ENCODE measurements at places on chromosomes 11 and 22. TPM values are rescaled to one million over a fixed set of nuclear protein-coding genes. Genes with fewer than 3 reads are reported as not detected.

DNA sequence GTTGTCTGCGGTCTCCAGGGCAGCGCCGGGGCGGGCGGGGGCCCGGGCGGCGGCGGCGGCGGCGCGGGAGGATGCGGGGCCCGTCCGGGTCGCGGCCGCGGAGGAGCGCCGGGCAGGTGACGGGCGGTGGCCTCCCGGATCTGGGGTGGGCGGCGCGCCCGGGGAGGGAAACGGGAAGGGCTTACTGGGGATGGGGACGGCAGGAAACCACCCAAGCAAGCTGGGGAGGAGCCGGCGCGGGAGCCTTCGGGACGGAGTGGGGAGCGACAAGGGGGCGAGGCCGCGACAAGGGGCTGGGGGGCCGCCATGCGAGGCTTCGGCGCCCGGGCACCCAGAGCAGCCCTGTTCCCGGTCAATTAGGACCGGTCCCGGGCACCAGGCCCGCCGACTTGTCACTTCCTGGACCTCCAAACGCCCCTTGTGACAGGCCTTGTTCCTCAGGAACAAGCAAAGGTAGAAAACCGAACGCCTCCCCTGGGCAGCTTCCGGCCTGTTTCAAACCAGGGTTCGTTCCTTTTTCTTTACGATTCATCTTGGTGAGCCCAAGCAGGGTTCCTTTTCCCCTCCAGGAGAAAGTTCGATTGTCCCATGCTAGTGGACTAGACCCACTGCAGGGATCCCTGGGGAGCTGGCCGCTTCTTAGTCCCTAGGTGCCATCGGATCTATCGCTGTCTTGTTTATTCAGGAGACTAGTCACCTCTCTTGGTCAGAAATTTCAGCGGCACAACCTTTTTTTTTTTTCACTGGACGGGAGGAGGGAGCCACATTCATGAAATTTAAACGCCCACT, 492 bp downstream of the JHY start:
- DNase-seq, result peak; percentile 34

GRCh38 chr11:69873166-69874077, 54.2 kb upstream of the FGF3 start:
- no peak for DNase-seq

DNA sequence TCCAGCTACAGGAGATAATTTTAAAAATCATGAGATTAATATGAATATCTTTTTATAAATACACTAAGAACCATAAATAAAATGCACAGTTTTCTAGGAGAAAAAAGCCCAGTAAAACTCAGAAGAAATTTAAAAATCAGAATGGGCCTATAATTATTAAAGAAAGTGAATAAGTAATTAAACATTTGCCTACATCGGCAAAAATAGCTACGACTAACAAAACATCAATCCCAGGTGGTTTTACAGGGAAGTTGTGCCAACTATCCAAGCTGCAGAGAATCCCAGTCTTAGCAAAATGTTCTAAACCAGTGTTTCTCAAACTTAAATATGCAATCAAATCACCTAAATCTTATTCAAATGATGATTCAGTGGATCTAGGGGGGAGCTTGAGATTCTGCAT, 180.0 kb downstream of the TRIM29 start:
- no peak for DNase-seq

DNA sequence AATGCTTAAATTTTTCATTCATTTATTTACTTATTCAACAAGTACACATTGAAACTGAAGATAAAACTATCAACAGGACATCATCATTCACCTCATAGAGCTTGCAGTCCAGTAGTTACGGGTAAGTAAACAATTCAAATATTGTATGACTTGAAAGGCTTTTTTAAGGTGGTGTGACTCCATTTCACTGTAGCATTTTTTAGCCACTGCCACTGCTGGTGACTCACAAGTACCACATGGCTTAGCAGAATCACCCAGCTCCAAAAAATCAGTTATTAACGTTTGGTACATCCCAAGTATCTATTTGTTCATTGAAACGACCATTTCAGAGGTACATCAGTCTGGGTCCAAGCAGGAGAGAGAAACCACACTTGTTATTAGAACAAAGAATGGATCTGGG, 427.9 kb upstream of the DDI1 start:
- DNase-seq, result peak; percentile 68

DNA sequence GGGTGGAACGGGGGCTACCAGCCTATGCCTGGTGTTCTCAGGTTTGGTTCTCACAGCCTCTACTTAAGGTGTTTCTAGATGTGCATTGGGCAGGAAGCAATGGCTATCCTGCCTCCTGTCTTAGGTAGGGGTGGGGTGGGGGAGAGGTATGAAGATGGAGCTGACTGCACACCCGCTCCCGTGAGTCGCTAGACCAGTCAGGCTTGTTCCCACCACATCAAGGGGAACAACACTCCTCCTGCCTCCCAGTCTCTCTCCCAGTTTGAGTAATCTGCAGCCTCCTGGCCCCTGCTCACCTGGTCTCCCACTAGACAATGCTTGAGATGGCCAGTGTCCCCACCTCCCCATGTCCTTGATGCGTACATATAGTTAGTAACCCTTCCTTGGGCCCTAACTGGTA, 79.3 kb upstream of the TENM4 start:
- no peak for DNase-seq

DNA sequence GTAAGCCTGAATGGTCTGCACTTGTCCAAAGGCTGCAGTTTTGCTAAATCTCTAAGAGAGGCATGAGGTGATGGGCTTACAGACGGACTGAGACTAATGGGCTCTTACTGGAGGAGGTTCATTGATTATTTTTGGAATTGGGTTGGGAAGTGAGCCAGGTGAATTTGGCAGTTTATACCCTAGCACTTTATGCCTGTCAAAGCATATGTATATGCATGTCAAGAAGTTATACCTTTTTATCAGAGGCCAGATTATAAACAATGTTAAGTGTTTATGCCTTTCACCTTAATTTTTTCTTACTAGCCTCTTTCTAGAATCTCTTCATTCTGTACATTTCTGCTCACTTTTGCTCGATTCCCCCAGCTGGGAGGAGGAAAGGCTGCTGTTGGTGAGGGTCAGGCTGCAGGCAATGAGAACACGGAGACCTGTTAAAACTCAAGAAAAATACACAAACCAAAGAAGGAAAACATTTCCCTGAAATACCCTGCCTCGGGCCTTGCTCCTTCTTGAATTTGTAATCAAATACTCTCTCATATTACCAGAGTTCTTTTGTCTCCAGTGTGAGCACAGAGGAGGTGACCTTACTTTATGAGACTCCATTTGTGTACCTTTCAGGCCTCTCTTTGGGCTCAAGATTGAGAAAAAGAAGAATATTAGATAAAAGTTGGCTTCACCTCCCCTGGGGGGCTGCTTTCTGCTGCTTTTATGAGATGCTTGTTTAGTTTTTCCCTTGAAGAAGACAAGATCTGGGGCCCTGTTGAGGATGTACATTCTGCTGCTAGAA, 19.6 kb downstream of the NAT10 start:
- DNase-seq, result no peak

DNA sequence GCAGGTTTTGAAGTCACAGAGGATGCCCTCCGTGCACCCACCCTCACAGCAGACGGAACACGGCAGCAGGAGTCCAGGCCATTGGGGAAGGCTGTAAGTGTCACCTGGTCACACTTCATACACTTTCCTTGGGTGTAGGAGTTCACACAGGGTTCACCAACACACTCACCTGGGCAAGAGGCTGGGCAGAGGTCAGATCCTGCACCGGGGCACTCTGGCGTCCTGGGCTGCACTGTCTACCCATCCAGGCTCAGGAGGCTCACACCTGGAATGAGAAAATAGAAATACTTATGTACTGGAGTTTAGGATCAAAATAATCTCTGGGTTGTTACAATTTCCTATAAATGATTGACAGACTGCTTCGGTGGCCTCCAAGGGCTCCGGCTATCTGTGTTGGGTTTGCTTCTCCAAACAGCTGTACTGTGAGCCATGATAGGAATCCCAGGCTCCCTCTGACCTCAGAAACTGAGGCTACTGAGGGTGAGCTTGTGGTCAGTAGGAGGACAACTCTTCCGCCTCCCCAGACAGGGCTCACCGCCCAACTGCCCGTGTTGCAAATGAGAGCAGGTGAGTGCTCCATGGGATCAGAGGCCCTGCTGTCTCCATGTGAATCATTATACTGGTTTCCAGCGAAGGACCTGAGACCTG, 20.1 kb upstream of the CARS1 start:
- no peak for DNase-seq

DNA sequence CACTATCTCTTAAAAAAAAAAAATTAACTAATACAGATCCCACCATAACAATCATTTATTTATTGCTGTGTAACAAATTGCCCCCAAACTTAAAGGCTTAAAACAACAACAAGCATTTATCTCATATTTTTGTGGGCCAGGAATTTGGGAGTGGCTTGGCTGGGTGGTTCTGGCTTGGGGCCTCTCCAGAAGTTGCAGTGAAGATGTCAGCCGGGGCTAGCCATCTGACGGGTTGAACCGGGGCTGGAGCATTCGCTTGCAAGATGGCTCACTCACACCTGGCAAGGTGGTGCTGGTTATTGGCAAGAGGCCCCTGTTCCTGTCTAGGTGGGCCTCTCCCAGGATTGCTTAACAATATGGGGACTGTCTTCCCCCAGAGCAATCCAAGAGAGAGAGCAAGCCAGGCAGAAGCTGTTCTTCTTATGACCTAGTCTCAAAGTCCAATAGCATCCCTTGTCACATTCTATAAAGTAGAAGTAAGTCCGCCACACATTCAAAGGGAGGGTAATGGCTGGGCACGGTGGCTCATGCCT, 29.5 kb downstream of the ACO2 start:
- DNase-seq, result no peak

- DNase-seq, result no peak
These were observed 30.3 kb upstream of the SIK2 start for GRCh38 chr11:111571829-111572501.

- no peak for DNase-seq
These were observed 2.3 kb upstream of the ARFGAP2 start for GRCh38 chr11:47178737-47179654.

GRCh38 chr11:3223932-3224381, 5.3 kb upstream of the MRGPRG start:
- no peak for DNase-seq

DNA sequence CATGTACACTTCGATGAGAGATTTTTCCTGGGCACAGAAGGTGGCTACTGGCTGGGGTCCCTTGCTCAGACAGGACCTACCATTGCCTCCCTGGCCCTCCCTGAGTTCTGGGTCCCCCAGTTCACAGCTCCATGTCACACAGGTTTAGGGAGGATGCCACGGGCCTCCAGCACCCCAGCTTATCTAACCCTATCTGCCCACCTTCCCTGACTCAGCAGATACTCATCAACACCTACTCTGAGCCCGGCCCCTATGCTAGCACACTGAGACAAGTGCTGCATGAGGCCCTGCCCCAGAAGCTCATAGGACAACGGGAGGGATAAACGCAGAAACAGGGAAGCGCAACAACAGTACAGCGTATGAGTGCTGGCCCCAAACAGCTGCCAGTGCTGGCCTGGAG, 9.6 kb downstream of the NAGA start:
- no peak for DNase-seq

DNA sequence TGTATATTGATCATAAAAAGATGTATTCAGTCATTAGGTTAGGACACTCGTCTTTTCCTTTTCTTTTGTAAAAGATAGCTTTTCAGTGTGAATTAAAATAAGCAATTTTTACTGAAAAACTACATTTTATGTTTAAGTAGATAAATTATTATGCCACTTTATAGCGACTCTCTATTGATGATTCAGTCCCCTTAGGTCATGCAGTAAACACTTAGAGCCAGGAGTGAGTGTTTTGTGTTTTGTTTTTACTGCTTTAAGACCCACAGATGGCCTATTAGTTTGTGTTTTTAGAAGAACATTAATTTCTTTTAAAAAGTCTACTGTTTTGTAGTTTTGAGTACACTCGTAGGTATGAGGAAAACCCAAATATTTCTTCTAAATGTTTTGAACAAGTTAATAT, 86.6 kb downstream of the YAP1 start:
- no peak for DNase-seq

- DNase-seq, result no peak
These were observed 6.9 kb downstream of the TRABD start for GRCh38 chr22:50192436-50193204.

GRCh38 chr11:36840378-36840777, 242.3 kb upstream of the RAG2 start:
- no peak for DNase-seq

- DNase-seq, result peak; percentile 48
These were observed 14.4 kb downstream of the BCL9L start for GRCh38 chr11:118911113-118911879.

- no peak for DNase-seq
These were observed 57.0 kb downstream of the PRCP start for GRCh38 chr11:82843057-82843795.

GRCh38 chr22:31155422-31155821, 4.6 kb upstream of the RNF185 start:
- no peak for DNase-seq

DNA sequence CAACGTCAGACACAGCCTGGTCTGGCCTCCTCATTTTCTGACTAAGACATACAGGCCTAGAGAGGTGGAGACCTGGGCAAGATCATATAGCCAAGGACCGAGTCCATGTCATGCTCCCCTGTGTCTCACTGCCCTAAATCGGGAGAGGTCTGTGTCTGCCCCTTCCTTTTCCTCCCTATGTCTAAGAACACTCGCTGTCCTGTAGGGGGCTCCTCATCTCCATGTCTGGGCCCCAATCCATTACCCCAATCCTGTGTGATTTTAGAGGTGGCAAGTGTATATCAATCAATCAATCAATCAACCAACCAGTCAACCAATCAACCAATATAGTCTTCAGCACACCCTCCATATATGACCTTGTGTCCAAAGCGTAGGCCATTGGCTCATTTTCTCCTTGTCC, 125.7 kb downstream of the KIRREL3 start:
- DNase-seq, result no peak

DNA sequence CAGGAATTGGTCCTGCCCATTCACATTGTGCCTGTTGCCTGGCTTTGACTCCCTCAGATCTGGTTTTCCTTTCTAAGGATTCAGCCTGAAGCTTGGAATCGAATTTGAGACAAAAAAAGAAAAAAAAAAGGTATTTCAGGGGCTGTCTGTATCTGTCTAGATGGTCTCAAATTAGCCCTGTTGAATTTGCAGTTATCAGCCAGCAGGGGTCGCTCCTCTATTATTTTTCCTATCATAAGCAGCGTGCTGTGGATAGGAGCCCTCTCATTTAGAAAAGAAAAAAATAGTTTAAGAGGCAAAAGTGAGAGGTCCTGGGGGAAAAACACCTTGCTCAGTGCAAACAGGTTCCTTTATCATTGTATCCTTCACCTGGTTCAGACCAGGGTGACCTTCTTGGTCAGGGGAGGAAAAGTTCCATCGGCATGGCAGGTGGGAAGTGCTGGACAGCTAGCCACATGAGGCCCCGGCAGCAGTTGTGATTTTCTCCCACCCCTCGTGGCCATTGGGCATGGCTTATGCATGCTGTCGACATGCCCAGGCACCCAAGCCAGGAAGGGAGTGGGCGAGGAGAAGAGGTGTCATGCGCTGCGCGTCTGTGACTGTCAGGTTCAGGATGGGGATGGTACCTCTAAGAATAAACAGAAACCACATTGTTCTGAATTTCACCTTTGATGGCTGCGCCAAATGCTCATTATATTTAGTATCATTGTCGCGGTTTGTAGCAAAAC, 13.1 kb downstream of the OR5AK2 start:
- no peak for DNase-seq

The ABCC8 gene
- total RNA-seq, result not detected

The TNNT3 gene
- 0.46 TPM for total RNA-seq

The OR56B4 gene
- total RNA-seq, result not detected

The UEVLD gene
- 61.7 TPM for total RNA-seq

The XKR3 gene
- total RNA-seq, result 0.14 TPM

The VPREB3 gene
- total RNA-seq, result not detected

The RIMBP3C gene
- 0.50 TPM for total RNA-seq

The SPI1 gene
- total RNA-seq, result 0.10 TPM
